NCI-H1105 treated with DMSO at 0.1 percent for 48 hours (cell line): ENCODE measurements at places on chromosomes 2 and 18.

- DNase-seq, result no peak
These were observed 18.1 kb upstream of the SPP2 start for GRCh38 chr2:234032279-234032856.

- no peak for DNase-seq
These were observed 210.9 kb downstream of the TWIST2 start for GRCh38 chr2:239058766-239059165.

DNA sequence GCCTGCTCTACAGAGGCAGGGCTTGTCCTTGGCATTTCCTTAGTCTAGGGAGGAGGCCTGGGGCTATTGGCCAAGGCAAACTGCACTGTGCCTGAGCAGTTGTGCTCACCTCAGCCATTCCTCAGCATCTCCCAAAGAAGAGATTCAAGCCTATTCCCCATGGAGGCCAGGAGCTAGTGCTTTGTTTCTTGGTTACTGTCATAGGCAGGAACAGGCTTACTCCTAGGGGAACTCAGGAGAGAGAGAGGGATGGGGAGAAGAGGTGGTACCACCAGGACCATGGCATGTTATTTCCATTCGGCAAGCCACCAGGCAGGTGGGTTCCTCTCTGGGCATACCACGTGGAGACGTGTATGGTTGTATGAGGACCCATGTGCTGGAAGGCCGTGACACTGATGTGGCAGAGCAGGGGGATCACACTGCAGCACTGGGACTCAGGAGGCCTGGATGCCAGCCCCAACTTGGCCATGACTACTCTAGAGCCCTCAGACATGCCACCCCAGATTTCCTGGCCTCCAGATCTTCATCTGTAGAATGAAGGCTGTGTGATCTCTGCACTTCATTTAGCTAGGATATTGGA lies 233.7 kb downstream of the LOXHD1 start:
- DNase-seq, result no peak

GRCh38 chr2:86413296-86414094 lies 27.7 kb upstream of the KDM3A start:
- DNase-seq, result no peak

DNA sequence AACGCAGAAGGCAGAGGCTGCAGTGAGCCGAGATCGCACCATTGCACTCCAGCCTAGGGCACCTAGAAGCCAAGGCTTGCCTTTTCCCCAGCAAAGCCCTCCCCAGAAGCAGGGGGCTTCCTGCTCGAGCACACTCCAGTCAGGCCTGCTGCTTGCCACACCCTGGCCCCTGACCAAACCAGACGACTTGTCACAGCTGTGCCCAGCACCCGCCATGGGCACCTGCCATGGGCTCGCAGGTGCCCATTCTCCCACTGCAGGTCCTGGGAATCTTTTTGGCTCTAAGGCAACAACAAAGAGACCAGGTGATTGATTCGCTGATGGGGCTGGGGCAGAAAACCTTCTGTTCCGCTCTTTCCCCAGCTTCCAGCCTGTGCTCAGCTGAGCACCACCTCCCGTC lies 4.9 kb downstream of the KCNK3 start:
- peak; percentile 25 for DNase-seq

GRCh38 chr2:200751786-200752185 lies 59.9 kb upstream of the BZW1 start:
- no peak for DNase-seq

DNA sequence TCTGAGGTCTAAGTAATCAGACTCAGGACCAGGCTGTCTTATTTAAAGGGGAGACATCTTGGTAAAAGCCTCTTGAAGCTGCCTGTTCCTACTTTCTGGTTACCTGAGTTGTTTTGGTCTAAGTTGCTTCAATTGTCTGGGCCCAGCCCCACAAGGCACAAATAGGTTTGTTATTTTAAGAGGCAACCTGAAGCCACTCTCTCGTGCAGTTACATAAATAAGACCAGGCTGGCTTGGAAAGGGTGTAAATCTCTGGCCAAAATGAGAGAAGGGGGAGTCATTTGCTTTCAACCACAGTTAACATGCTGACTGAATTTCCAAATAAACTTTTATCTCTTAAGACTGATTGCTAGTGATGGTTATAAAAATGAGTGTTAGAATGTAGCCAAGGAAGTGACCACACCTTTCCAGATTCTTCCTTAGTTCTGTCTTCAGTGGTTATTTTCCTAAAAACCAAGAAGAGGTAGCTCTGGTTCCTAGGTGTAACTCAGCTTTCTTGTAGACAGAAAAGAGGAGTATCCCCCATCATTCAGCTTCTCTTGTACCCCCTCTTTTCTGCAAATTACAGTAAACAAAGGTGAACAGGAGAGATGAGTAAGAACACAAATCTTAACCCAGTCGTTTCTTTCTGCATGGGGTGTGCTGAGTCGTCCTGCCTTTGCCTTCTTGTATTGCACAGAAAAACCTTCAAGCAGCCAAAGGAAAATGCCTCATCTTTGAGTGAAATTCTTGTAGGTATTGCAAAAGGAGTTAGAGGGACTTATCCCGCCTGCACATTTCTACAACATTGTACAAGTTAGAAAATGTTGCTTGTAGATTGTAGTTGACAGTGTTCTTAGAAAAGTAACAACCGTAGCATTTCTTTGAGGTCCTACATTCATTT lies 161.5 kb upstream of the NT5C1B start:
- DNase-seq, result no peak

GRCh38 chr2:64086347-64087082 lies 57.7 kb downstream of the PELI1 start:
- DNase-seq, result no peak

DNA sequence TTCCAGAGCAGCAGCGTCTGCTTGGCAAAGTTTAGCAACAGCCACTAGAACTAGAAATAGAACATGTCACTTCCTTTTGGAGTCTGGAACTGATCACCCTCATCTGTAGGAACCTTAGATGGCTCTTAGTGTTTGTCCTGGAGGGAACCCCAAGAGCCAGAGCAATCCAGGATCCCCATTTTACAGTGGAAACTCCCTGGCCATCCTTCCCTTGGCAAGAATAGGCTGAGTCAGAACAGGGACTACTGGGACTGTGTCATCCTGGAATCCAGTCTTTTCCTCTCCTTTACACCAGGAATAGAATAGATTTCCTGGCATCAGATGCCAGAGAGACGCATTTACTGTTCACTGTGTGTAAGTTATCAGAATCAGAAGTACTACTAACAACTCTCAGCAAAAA lies 33.2 kb upstream of the GRHL1 start:
- no peak for DNase-seq

- no peak for DNase-seq
These were observed 147.3 kb downstream of the IRS1 start for GRCh38 chr2:226652369-226652768.

- DNase-seq, result no peak
These were observed 128.8 kb upstream of the BCL2L11 start for GRCh38 chr2:110991911-110992310.

DNA sequence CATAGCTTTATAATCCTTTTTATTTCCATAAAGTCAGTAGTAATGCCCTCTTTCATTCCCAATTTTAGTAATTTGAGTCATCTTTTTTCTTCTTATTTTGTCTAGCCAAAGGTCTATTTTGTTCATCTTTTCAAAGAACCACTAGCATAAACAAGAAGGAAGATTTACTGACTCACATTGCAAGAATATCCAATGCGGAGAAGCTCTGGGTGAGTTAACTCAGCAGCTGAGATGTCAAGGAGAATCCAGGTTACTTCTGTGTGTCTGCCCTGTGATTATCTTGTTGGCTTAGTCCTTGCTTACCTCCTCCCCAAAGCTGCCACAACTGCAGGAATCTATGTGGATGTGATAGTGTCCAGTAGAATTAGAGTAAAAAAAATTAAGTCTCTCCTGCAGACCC lies 311.4 kb upstream of the NCKAP5 start:
- DNase-seq, result no peak

DNA sequence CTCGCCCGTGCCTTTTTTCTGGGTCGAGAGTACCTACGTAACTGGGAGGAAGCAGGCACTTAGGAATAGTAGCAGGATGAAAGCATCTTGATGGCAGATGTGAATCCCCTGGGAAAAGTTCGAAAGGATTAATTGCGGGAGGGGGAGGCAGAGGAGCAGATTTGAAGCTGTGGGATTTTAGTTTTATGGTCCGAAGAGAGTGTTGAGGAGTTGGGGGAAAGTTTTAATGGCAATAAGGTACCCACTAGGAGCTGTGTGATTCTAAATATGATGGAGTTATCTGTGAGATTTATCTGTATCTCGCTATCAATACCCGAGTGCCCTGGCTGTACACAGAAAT lies 1.1 kb downstream of the AGFG1 start:
- peak; percentile 45 for DNase-seq

DNA sequence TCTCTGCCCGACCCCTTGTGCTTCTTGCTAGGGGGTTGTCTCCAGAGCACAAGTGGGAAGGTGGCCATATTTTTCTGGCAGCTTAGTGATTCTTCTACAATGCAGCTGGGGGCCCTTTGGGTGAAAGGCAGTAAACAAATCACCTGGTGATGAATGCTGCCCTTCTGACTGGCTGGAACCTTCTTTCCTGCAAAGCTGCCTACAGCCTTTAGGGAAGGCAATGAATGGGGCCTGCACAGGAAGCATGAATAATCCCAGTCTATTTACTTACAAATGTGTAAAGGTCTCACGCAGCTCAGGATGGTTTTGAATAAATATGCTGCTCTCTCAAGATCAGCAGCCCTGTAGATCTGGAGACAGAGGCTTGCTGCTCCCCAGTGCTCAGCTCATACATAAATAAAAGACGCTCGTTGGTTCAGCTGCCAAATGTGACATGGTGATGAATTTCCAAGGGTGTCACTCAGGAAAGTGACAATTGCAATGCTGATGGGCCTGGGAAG lies 289.2 kb downstream of the TDRD15 start:
- no peak for DNase-seq

DNA sequence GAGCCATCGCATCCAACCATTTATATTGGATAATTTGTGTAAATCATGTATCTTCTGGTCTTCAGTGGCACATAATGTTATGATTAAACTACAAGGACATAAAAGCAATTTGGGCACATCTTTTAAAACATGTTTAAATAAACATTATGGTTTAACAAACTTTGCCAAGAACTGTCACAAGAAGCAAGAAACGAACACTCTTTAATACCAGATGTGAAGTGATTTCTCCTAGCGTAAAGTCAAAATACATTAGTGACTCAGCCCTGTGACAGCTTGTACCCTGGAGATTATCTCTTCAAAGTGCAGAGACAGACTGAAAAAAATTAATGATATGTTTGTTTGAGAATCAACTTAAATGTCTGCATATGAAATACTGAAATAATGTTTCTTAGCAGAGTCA lies 39.9 kb downstream of the DSEL start:
- DNase-seq, result no peak

GRCh38 chr18:41745166-41746049 lies 209.6 kb upstream of the PIK3C3 start:
- DNase-seq, result peak; percentile 66

- DNase-seq, result no peak
These were observed 184.0 kb upstream of the HAAO start for GRCh38 chr2:42976351-42976750.

DNA sequence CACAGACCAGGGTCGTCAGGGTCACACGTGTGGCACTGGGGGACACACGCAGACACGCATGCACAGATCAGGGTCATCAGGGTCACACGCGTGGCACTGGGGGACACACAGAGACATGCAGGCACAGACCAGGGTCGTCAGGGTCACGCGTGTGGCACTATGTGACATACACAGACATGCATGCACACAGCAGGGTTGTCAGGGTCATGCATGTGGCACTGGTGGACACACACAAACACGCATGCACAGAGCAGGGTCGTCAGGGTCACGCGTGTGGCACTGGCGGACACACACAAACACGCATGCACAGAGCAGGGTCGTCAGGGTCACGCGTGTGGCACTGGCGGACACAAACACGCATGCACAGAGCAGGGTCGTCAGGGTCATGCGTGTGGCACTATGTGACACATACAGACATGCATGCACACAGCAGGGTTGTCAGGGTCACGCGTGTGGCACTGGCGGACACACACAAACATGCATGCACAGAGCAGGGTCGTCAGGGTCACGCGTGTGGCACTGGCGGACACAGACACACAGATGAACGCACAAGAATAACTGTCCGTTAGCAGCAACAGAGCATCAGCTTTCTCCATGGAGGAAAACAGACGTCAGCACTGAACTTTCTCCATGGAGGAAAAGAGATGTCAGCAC lies 34.9 kb downstream of the HDAC4 start:
- DNase-seq, result no peak

GRCh38 chr2:216044883-216045486 lies 31.6 kb upstream of the MREG start:
- DNase-seq, result peak; percentile 14

DNA sequence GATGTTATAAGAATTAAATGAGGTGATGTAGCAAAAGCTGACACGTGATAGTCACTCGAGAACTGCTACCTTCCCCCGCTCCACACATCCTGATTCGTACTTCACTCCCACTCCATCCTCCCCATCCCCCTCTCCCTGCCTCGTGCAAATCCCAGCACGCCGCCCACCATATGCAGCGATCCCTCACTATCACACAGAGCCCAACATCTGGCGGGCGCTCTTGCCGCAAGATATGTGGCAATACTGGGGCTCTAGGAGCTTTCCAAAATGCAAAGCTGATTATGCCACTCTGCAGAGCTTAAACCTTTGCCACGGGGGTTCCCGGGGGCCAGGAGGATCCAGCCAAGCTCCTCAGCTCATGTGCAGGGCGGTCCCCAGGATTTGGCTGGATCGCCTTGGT lies 37.4 kb downstream of the DNMT3A start:
- DNase-seq, result no peak

DNA sequence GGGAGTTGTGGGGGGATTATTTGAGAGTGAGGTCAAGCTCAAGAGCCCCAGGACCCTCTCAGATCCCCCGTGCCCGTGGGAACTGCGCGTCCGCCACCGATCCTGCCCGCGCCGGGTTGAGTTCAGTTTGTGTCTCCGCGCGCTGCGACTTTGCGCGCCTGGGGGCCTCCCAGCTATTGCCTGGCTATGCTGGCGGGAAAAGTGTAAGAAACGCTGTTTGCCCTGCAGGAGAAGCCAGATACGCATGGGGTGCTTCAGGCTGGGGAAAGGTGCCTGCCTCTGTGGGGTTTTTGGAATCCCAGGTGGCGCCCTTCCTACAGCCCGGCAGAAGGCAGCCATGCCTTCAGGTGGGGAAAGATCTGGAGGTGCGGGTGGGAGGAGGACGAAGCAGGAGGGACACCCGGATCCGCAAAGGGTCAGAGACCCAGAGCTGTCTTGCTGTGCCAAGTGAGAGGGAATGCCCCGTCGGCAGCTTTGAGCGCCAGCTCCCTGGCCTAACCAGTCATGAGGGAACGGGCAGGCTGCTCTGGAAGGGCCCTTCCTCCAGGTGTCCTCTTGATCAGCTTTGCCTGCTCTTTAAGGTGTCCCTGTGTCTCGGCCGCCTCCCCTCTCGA lies 22.5 kb downstream of the TEX44 start:
- no peak for DNase-seq
